ENCODE measurements at places on chromosomes 7 and 10.

DNA sequence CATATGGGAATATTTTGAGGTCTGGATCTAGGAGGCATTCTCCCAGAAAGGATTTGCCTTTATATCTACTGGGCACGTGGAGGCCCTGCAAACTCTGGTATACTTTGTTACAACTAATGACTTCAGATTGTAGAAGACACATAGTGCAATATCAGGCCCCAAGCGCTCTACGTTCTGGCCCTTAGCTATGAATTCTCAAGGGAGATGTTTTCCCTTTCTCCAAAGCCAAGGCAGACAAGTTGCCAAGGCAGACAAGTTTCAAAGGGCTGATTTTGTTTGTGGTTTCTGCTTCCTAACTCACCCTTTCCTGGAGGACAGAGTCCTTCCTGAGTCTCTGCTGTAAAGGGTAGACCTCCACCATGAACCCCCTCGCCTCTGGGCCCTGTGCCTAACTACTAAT is 99.4 kb upstream of the CTTNBP2 start:
- DNase-seq = no peak

- DNase-seq = no peak
These were observed 133.8 kb downstream of the CPEB3 start for GRCh38 chr10:92156874-92157773.

DNA sequence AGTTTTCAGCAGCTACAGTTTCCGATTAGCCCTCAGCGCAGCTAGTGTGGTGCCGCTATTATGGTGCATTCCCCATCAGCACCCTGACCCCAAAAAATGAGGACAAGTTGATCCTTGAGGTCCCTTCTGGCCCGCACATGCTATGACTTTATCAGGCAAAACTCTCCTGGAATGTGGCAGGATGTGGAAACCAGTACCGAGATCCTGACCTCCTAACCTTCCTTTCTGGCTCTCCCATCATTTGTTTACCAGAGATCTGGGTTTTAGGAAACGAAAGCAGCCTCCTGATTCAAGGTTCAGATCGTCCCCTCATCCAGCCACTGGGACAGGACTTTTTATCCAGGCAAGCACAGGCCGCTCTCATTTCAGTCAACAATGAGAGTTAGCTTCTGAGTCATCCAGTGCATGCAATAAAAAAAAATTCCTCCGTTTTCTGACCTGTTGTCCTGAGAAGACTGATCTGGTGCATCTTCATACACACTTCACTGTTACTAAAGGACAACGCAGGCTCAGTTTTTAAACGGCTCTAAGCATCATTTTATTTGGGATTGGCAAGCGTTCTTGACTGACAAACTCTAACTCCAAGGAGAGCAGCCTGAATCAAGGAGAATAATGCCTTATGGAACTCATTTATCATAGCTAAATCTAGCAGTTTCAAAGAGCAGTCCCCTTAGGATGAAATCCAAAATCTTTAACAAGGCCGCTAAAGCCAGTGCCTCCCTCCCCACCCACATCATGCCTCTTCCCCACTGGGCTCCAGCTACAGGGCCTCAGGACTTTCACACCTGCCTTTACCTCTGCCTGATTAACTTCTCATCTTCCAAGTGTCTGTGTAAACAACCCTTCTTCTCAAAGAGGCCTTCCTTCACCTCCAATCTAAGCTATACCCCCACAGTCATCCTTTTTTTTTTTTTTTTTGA is 17.1 kb downstream of the PDLIM1 start:
- peak; percentile 55 for DNase-seq

GRCh38 chr10:13831711-13832141 is 245.0 kb downstream of the PRPF18 start:
- no peak for DNase-seq

- DNase-seq = no peak
These were observed 458.8 kb downstream of the DNAJB6 start for GRCh38 chr7:157795643-157796042.

GRCh38 chr10:48502791-48503190 is 102.1 kb downstream of the ARHGAP22 start:
- DNase-seq = no peak

DNA sequence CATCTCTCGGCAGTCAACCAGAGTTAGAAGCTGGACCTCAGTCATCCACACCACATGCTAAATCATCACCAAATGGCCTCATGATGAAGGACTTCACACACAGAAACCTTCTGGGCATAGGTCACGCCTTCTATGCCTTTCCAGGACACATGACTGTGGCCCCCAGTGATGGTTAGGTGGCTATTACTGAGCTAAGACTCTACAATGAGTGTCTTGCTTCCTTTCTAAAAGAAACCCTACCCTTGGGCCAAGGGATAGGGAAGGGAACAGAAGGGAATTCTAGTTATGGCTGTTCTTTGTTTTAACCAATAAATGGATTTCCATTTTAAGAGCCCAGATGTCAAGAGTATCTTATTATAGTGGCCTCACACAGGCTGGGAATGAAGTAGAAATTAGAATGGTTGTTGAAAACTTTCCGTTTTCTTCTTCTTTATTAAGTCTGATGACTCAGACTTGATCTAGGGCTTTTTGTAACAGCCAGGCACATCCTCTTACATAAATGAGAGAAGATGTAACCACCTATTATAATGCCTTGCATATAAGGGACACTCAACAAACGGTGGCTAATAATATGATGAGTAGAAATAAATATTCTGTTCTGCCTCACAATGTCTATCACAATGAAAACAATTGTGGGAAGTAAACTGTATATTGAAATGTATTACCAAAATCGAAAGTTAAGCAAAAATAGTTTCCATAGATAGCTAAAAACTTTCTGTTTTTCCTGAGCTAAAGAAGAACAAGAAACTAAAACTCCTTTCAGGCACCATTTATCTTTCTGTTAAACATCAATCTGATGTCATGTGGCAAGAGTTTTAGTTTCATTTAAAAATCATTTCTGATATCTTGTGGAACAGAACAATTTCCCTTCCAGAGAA is 62.5 kb upstream of the TOMM7 start:
- no peak for DNase-seq
